Stimulated activated CD4-positive, alpha-beta T cell treated with anti-CD3 and anti-CD28 coated beads, Interleukin-4, amount 100 ng/mL, for 48 hours (primary cell): ENCODE measurements at places on chromosomes 1 and 21.

GRCh38 chr1:213997038-213997771, 9.4 kb downstream of the PROX1 start:
- DNase-seq = no peak

DNA sequence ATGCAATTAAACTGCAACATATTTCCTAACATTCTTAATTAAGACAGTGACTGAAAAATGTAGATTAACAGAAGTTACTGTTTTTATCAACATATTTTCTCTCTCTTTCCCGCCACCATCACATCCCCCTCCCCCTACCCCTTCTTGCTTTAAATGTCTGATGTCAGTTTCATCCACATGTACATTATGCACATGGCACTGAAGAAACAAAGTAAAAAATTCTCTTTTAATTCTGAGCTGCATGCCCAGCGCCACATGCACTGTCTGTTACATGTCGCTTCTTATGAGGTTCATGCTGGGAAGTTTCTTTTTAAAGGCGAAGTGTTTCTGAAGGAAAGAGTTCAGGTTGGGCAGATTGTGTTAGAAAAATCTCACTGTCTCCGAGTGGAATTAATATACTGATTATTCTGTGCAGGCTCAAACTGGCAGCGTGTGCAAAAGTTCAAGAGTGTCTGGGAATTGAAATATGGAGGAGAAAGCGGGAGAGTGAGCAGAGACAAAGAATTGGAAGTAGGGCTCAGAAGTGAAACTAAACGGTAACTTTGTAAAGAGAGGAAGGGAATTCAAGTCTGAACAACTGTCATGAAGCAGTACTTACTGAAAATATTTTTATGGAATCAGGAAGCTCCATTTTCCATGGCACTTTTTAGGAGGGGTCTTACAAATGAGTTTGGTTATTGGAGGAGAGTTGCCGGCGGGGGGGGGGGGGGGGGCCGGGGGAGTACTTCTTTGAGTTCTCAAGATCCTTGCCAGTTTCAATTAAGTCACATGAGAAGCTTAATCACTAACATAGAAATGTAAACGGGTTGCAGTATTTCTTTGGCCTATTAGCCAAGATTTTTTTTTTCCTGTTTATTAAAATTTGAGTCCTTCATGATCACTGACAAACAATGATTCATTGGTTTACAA, 217.6 kb downstream of the SDCCAG8 start:
- no peak for DNase-seq

GRCh38 chr1:205062895-205063294, 19.9 kb downstream of the CNTN2 start:
- DNase-seq = no peak

- no peak for DNase-seq
Observed at GRCh38 chr1:160113407-160113806, 2.2 kb upstream of the ATP1A2 start.

- no peak for DNase-seq
Observed at GRCh38 chr1:246319083-246319714, 187.9 kb downstream of the SMYD3 start.

GRCh38 chr1:109396871-109397580, 692 bp downstream of the SORT1 start:
- DNase-seq = no peak

- DNase-seq = no peak
Observed at GRCh38 chr1:39645411-39646043, 6.1 kb upstream of the HEYL start.

DNA sequence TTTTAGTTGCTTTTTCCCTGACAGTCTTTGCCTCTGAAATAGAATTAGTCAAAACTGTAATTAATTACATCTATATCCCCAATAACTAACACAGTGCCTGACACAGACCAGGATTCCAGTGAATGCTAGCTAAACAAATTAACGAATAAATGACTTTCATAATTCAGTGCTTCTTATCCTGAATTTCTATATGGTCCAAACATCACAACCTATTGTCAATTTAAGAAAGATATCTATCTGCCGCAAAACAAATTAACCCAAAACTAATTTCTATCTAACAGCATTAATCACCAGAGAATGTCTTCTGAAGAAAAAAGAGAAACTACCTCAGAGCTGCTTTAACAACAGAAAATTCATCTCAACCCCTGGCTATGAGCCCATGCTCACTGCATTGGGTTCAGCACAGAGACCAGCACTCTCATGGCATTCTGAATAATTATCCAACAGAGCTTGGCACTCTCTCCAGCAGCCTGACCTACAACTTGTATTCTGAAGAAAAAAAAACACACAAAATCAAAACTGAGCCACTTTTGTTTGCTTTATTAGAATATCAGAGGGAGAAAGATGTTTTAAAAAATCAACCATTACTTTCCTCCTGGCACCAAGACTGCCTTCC, 547.3 kb upstream of the BEND5 start:
- no peak for DNase-seq

DNA sequence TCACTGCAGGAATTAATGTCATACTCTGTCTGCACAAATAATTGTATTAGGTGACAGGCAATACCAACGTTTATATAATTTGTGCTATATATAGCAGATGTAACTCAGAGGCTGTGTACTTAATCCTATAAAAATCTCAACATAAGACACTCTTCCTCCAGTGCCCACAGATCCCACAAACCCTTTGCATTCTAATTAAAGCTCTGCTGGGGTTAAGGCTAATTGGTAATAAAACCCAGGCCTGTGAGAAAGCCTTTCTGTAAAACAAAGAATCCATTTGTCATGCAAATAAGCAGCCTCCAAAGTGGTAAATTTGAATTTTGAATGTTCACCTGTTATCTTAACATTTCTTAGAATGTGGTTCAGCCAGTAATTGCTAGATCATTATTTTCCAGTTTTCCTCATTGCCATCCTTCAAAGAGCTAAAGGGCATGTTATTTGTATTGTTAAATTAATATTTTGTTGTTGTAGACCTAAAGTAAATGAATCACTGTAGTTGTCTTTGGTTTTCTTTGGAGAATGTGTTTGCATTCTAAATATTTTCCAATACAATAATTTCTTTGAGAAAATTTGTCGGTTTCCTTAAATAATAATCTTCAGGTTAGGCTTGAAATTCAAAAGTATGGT, 46.3 kb upstream of the PRDX6 start:
- no peak for DNase-seq

- no peak for DNase-seq
Observed at GRCh38 chr1:205020466-205020865, 22.5 kb upstream of the CNTN2 start.

- no peak for DNase-seq
Observed at GRCh38 chr1:239347776-239348175, 38.6 kb upstream of the CHRM3 start.

DNA sequence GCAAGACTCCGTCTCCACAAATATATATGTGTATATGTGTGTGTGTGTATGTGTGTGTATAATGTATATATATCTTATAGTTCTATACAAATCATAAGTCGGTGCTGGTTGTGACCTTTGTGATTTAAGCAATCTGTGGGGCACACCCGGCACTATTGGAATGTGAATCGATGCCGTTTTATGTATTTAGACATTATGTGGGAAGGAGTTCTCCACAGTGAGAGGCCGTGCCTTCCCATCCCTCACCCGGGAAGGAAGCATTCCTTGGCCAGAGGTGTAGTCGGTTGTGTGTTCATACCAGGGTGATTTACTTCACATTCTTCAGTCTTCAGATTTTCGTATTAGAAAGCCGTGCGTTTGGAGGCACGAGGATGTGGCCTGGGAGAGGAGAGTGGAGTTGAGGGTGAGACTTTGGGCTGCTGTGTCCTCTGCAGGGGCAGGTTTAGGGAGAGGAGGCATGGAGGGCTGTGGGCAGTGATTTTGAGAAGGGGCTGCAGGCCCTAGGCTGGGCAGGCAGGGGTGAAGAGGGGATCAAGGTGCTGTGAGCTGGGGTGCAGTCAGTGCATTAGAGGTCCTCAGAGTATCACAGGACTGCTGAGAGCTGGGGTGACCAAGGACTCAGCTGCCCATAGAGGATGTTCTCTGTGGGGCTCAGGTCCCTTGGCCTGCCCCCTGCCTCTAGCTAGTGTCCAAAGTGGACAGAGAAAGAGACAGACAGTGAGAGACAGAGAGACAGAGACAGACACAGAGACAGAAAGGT, 57.7 kb downstream of the TRIM11 start:
- no peak for DNase-seq

DNA sequence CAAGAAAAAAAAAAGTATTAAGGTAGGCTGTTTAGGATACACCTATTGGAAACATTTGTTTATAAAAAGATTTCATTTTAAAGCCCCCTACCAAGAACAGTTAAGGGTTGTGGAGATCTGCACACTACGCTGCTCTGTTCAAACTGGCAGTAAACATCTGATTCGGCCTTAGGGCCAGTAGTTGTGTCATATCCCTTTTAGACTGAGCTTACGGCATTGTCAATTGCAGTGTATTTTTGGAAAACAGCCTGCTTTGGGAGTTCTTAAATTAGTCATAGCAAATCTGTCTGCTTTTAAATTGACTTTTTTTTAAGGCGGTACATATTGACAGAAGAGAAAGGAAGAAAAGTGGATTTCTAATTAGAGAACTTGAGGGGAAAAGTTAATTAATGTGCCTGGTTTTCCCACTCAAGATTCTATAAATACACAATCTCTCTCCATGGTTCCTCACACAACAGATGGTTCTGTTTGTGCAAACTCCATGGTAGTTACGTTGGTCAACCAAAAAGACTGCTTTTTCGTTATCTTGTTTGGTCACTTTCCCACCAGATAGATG, 1.7 kb upstream of the ELK4 start:
- no peak for DNase-seq

GRCh38 chr1:168917796-168918195, 188.7 kb upstream of the ATP1B1 start:
- DNase-seq = no peak

DNA sequence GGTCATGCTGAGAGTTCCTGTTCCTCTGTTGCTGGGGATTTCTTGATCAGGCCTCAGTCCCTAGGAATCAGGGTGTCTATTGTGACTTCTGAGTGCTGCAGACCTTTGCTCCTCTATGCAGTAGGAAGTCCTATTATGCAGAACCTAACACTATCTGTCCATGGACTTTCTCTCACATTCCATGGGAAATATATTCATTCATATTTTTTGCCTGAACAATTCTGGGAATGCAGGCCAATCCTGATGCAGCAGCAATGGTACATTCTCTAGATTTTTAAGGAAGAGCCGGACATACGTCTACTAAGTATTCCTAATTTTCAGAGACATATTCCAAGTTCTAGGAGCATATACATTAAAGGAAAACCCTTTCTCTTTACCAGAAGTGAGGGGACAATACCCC, 61.1 kb upstream of the C1orf87 start:
- no peak for DNase-seq

- no peak for DNase-seq
Observed at GRCh38 chr1:110091791-110092190, 20.5 kb upstream of the UBL4B start.

DNA sequence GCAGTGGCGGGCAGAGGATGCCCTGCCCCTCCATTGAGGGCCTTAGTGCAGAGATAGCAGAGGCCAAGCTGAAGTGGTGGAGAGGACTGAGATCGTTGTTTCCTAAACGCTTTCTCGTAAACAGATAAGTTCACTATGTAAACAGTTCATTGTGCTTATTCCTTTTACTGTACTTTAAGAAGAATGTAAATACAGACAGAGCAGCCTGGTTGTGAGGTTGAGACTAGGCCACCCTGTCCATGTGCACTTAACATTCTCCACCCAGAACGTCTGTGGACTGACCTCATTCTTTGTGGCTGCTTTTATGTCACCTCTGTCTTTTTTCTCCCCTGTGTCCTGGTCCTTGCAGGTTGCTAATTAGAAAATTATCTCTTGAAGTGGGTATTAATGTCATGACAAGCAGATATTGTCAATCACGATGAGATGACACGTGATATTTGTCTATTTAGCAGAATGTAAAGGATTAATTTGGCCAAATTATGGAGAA, 8.5 kb downstream of the CENPS start:
- no peak for DNase-seq

- DNase-seq = no peak
Observed at GRCh38 chr1:222167111-222167510, 380.8 kb downstream of the HHIPL2 start.

- no peak for DNase-seq
Observed at GRCh38 chr21:38422082-38422481, 76.2 kb downstream of the ERG start.

GRCh38 chr1:221782970-221783369, 41.1 kb upstream of the DUSP10 start:
- no peak for DNase-seq

DNA sequence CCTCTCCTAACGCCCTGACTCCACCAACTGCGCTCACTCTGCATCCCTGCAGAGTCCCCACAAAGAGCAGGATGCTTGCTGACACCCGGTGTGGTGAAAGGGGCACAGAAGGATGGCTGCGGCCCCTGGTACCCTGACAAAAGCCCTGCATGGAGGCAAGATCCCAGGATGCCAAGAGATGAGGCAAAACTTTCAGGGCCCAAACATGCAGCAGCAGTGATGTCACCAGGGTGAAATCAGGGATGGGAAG, 36.6 kb downstream of the SLC9A1 start:
- no peak for DNase-seq

GRCh38 chr1:90045853-90046563, 51.1 kb downstream of the ZNF326 start:
- DNase-seq = no peak

GRCh38 chr1:208935517-208936187, 647.9 kb upstream of the CAMK1G start:
- DNase-seq = no peak

GRCh38 chr1:205259998-205260397, 32.3 kb downstream of the TMCC2 start:
- DNase-seq = no peak

GRCh38 chr1:44276901-44277300, 63.6 kb downstream of the DMAP1 start:
- no peak for DNase-seq

DNA sequence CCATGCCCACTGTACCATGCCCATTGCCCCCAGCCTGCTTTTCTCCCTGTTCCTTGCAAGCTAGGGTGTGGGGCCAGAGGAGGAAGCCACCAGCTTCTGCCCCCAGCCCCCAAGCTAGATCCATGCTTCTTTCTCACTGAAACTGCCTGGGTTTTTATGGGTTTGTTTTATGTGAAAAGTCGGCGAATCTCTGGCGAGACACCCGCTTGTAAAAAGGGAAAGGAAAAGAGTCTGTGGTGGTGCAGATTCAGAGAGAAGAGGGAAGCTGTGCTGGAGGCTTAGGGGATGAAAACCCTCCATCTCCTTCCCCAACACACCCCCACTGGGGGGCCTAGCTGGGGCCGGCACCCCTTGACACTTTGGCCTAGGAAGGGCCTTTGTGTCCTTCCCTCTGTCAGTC, 26.2 kb downstream of the GRHL3 start:
- DNase-seq = no peak

- DNase-seq = no peak
Observed at GRCh38 chr1:79551321-79551720, 544.8 kb upstream of the ADGRL4 start.

DNA sequence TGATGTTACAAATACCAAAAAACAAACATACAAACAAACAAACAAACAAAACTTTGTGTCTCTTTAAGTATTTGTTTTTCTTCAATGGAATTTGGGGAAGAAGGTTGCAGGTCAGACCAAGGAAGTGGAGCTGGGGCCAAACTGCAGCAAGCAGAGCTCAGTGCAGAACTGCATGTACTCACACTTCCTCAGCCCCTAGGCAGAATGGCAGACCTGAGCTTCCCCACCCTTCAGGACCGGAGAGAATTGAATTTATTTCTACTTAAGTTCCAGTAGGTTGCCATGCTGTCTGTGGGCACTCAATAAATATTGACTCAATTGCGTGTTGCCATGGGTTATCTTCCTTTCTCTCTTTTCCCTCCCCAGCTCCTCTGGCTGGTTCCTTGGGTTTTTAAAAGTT, 173.6 kb downstream of the PTGER3 start:
- DNase-seq = no peak
